ENCODE measurements at places on chromosomes 11 and 22.
A peak's percentile ranks its signal among the peaks of the same experiment; 100 is the strongest.

- no peak for DNase-seq
Observed at GRCh38 chr22:38449776-38450175, 5.2 kb downstream of the KCNJ4 start.

DNA sequence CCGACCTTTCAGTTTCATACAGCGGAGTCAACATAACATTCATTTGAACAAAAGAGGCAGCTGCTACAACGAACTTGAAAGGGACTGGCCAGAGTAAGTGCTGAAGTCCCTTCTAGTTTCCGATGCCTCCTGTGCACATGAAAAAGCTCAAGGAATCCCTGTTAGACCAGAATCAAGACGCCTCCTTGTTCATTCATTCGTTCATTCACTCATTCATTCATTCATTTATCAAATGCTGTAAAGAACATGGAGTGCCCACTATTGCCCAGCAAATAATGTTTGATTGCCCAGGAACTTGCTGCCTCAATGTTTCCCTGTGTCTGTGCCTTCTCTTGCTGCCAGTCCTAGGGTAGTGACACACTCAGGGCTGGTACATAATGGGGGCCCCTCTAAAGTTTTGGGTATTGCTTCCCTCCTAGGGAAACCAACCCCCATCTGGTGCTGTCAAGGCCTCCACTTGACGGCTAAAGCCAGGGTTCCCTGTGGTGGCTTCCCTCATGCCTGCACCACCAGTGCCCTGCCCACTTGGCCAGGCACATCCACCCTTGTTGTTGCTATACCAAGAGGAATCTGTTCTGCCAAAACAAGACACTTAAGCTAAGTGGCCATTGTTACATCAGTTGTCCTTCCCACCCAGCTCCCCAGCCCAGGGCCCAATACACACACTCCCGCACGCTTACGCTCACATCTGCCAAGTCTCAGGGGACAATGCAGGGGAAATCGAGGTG, 3.8 kb downstream of the TMPRSS13 start:
- no peak for DNase-seq

- DNase-seq, result no peak
Observed at GRCh38 chr22:43796567-43796966, 15.5 kb downstream of the EFCAB6 start.

GRCh38 chr22:40485813-40486667, 115.6 kb downstream of the SGSM3 start:
- no peak for DNase-seq

- DNase-seq, result no peak
Observed at GRCh38 chr11:134393638-134394037, 18.4 kb downstream of the B3GAT1 start.

- DNase-seq, result no peak
Observed at GRCh38 chr11:71358122-71358728, 90.0 kb downstream of the DHCR7 start.

DNA sequence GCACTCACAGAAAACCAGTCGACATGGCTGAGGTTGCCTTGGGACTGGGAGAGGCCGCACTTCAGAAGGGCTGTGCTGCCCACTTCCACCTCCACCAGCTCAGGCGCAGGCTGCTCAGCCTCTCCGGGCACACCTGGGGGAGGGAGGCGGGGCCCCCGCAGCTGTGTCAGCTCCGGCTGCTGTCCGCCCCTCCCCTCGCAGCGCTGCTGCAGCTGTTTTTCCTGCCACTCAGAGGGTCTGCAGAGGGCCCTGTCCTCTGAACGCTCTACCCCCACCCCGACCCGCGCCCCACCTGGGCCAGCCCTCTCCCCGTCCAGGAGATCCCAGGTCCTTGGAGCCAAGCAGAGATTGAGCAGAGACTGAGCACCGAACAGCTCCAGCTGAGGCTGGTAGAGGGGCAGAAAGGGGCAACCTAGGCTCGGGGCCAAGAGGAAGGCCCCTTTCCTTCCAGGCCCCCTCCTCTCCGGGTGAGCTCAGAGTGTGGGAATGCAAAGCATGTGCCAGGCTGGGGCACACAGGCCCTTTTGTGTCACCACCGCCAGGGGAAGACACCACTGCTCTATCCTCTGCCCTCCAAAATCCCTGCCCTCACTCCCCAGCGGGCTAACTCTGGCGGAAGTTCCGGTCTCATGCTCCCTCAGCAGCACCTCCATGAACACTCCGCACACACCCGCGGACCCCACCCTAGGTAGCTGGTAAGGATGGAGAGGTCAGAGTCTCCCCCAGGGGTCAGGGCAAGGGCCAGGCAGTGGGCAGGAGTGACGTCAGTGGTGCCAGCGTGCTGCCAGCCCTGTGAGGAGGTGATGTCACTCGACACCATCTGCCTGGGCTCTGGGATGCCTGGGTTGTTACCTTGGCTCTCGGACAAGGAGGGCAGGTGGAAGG, 1.6 kb downstream of the MCAM start:
- DNase-seq, result peak; percentile 45

- no peak for DNase-seq
Observed at GRCh38 chr11:8338138-8338537, 74.5 kb upstream of the LMO1 start.

DNA sequence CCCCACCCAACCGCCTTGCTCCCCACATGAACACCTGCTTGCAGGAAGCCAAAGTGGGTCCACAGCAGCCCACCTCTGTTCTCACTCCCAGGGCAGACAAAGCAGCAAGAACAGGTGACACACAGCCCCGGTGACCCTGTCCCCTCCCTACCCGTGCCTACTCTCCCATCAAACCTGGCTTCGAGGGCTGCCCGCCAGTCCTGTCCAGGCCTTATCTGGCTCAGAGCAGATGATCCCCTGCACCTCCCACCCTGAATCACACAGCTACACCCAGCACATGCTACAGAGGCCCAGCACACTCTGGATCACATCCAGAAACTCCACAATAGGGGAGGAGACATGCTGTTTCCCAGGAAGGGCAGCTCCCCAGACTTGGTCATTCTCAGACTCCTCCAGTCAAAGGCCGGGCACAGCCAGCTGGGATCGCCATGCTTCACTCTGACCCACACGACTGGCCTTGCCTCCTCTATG, 6.2 kb upstream of the RGL4 start:
- no peak for DNase-seq

DNA sequence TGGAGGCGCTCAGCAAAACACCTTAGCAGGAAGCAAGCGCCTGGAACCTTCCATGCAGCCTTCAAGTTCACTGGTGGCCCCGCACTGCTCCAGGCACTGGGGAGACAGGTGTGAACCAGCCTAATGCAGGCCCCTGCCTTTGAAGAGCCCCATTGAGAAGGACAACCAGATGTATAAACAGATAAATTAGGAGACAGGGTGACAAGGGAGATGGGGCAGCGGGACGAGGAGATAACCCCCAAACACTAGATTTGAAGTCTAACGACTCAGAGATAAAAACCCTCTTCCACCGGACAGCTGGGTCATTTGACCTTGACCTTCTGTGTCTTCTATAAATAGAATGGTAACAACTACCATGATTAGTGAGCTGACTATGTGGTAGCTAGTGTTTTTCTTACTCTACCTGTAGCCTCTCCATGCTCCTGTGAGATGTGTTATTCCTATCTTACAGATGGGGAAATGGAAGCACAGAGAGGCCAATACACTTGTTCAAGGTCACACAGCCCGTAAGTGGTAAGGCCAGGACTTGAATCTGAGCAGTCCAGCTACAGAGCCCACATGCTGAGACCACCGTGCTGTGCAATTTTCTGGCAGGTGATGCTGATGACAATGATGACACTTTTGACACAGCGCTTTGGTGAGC, 2.0 kb upstream of the PDGFB start:
- no peak for DNase-seq

- DNase-seq, result no peak
Observed at GRCh38 chr22:30370641-30371230, 13.9 kb downstream of the CCDC157 start.

GRCh38 chr22:40441761-40442390, 71.5 kb downstream of the SGSM3 start:
- no peak for DNase-seq

GRCh38 chr11:69649576-69649900, 8.6 kb downstream of the CCND1 start:
- DNase-seq, result no peak

GRCh38 chr11:116962108-116962507, 124.7 kb upstream of the APOA1 start:
- DNase-seq, result no peak

- no peak for DNase-seq
Observed at GRCh38 chr11:124109377-124109776, 5.9 kb upstream of the VWA5A start.

GRCh38 chr11:111334532-111335502, 36.5 kb downstream of the POU2AF3 start:
- DNase-seq, result no peak

- DNase-seq, result no peak
Observed at GRCh38 chr11:88102598-88102934, 72.7 kb downstream of the RAB38 start.

DNA sequence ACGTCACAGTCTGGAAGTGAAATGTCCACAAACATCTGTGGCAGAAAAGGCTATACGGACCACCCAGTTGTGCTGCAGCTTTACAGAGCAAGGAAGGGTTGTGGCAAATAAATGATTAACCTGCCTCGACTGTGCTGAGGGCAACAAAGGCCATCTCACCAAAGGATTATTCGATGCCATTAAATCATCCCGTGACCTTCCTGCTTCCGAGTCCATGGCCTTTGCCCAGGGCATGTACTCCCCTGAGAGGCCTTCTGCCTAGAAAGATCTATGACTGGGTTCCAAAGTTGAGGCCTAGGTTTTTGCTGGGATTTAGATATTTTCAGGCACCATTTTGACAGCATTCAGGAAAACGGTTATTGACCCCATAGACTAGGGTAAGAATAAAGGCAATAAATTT, 9.2 kb downstream of the CDPF1 start:
- DNase-seq, result no peak

GRCh38 chr22:31492151-31492550, 2.5 kb upstream of the EIF4ENIF1 start:
- DNase-seq, result no peak

GRCh38 chr11:44985721-44986120, 35.0 kb upstream of the TP53I11 start:
- DNase-seq, result no peak

DNA sequence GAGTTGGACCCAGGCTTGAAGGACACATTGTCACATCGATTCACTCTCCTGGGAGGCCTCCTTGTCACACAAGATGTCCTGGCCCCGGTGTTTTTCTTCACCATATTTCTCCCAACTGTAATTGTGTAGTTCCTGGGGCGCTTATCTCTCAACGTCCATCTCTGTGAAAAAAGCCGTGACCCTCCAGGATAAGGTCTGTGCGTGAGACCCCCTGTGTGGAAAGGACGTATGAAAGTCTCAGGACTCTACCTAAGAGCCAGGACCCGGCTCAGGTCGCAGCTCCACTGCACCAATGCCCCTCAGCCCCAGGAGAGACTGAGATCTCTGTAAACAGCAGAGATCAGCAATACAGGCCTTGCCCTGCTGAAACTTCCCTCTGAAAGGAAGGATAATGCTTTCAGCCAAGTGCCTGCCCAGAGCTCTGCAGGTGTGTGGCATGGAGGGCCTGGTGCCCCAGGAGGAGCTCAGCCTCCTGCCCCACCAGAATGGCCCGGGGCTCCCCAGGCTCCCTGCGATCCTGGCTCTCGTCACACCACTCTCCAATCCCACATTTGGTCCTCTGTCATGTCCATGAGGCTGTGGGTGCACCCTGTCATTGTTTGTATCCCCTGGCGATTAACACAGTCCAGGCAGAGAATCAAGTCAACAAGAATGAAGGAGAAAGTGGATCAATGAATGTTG, 119.2 kb upstream of the TMEM45B start:
- DNase-seq, result no peak

DNA sequence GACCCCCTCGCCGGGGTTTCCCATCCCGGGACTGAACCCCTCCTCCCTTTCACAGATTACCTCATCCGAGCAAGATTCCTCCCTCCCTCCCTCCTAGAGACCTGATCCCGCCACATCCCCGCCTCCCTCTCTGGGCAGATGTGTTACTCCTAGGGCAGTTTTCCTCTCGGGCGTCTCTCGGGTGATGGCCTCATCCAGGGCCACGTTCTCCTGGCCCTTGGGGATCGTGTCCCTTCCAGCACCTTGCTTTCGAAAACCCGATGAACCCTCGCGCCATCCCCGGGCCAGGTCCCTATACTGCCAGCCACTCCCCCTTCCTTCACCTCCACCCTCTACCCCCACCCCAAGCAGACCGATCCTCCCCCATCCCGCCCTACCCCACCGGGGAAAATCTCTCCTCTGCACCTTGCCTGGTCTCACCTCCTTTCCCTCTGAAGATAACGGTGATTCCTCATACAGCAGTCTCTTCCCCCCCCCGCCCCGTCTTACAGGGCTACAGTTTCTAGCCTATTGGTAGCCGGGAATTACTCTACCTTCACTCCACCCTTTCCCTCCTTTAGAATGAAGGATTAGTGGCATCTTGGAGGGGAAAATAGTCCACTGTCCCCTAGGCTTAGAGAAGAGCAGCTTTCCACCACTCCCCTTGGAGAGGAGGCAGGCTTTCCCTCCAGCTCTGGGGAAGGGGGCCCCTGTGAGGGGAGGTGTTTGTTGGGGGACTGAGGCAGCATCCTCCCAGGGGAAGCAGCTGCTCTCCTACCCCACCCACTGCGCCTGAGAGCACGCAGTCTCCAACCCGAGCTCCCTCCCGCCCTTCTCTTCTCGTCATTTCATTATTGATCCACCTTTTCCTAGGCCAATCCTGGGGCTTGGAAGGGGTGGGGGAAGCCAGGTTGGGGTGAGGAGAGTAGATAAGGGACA, 1.2 kb downstream of the KMT2A start:
- peak; percentile 42 for DNase-seq

GRCh38 chr11:429931-430456, 11.8 kb downstream of the ANO9 start:
- no peak for DNase-seq

DNA sequence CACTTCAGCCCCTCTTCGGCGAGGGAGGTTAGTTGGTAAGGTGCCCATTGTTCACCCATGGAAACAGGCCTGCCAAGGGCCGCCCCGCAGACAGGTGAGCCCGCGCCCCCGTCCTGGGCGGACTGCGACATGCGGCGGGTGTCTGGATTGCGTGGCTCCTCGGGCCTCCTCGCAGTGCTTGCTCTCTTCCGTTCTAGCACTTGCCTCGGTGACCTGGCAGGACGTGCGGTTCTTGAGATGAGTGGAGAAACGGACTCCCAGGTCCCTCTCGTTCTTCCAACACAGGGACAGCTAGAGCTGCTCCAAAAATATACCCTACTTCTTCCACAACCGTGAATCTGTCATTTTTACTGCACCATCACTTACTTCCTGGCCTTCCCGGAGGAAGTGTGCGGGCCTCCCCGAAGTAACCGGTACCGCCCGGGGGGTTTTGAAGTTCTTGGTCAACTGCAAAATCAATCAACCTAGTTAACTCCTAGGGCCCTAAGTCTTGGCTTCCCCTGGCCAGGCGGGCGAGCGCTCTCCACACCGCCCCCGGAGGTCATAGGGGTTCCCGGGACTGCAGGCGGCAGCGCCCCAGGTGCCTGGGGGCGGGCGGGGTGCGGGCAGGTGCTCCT, 745 bp upstream of the ZBTB44 start:
- DNase-seq, result peak; percentile 49

- no peak for DNase-seq
Observed at GRCh38 chr11:6586434-6587359, 16.7 kb downstream of the RRP8 start.
